ENCODE measurements at places on chromosomes 2 and 18. TPM values are rescaled to one million over a fixed set of nuclear protein-coding genes. Genes with fewer than 3 reads are reported as not detected.

The AKAIN1 gene
- total RNA-seq, result not detected

The UBE2F gene
- 54.7 TPM for total RNA-seq

The GATA6 gene
- total RNA-seq, result 61.3 TPM

The IL1R2 gene
- 50.1 TPM for total RNA-seq

The LMAN2L gene
- 24.7 TPM for total RNA-seq

The CLHC1 gene
- 8.1 TPM for total RNA-seq

The MEIS1 gene
- total RNA-seq, result 8.9 TPM

DNA sequence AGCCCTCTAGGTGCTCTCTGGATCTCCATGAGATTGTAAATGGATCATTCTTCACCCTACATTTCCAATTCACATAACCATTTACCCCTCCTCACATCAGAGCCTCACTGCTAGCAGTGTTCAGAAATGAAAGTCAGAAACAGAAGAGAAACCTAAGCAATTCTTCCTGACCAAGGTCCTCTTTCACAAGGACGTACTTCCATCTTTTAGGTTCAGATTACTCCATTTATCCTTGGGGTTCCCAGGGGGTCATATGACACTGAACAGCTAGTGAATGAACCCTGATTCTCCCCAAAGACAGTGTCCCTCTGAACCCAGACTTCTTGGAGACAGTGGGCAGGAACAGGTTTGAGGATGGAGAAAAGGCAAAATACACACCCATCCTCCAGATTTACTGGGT is 12.9 kb upstream of the MARCO start:
- DNase-seq, result no peak
- H3K4me3 ChIP-seq, result no peak overlapping the region
- H3K27me3 ChIP-seq, result no peaks in the 10 kb centered on the region
- no peaks in the 10 kb centered on the region for H3K36me3 ChIP-seq

GRCh38 chr18:78861116-78861515 is 118.5 kb upstream of the SALL3 start:
- no peak for DNase-seq
- no peaks in the 10 kb centered on the region for H3K36me3 ChIP-seq
- H3K27ac ChIP-seq, result no peak overlapping the region
- no peaks in the 10 kb centered on the region for H3K27me3 ChIP-seq
- no peak overlapping the region for H3K4me3 ChIP-seq

DNA sequence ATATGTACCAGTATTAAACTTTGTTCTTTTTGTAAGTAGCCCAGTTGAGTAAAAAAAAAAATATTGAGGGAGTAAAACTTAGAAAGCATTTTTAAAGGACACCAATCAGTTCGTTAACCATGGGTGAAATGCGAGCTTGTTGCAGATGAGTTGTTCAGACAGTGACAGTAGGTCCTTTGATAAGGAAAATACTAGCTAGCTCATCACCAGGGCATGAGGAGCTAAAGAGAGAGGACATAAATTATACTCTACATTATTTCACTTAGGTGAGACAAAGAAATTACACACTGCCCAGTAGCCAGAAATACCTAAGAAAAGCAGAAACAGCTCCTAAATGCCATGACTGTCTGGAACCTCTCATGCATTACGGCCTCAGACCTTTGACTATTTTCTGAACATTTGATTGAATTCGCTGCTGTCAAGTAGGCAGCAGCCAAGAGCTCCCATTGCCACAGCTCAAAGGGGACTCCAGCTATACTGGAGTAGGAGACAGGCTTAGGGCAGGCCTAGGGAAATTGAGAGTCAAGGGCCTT is 2.6 kb upstream of the HNRNPLL start:
- H3K36me3 ChIP-seq, result no peaks in the 10 kb centered on the region
- H3K27ac ChIP-seq, result no peak overlapping the region
- no peaks in the 10 kb centered on the region for H3K4me1 ChIP-seq

- DNase-seq, result no peak
- H3K27me3 ChIP-seq, result no peaks in the 10 kb centered on the region
- peaks cover under 1% of the 10 kb centered on the region for H3K4me1 ChIP-seq
- no peaks in the 10 kb centered on the region for H3K36me3 ChIP-seq
- no peak overlapping the region for H3K4me3 ChIP-seq
Measured at GRCh38 chr2:26715528-26716270, 23.2 kb downstream of the KCNK3 start.

GRCh38 chr2:176555112-176555511 is 285.9 kb downstream of the MTX2 start:
- no peak overlapping the region for H3K27ac ChIP-seq
- H3K4me1 ChIP-seq, result no peaks in the 10 kb centered on the region
- H3K4me3 ChIP-seq, result no peak overlapping the region
- no peaks in the 10 kb centered on the region for H3K27me3 ChIP-seq
